Umbilical cord (tissue), 2 donors: ENCODE measurements at places on chromosomes 5 and 9. TPM values are rescaled to one million over a fixed set of nuclear protein-coding genes. Genes with fewer than 3 reads are reported as not detected.
A peak's percentile ranks its signal among the peaks of the same experiment; 100 is the strongest.

PTPN3 gene
- 2.9 TPM for total RNA-seq

- DNase-seq = peak; percentile 64
Measured at GRCh38 chr5:151318850-151319732, 15.5 kb upstream of the SLC36A3 start.

GRPEL2 gene
- total RNA-seq = 14.9 TPM

- DNase-seq = no peak
Measured at GRCh38 chr5:149656576-149657182, 73.4 kb upstream of the PPARGC1B start.

DNA sequence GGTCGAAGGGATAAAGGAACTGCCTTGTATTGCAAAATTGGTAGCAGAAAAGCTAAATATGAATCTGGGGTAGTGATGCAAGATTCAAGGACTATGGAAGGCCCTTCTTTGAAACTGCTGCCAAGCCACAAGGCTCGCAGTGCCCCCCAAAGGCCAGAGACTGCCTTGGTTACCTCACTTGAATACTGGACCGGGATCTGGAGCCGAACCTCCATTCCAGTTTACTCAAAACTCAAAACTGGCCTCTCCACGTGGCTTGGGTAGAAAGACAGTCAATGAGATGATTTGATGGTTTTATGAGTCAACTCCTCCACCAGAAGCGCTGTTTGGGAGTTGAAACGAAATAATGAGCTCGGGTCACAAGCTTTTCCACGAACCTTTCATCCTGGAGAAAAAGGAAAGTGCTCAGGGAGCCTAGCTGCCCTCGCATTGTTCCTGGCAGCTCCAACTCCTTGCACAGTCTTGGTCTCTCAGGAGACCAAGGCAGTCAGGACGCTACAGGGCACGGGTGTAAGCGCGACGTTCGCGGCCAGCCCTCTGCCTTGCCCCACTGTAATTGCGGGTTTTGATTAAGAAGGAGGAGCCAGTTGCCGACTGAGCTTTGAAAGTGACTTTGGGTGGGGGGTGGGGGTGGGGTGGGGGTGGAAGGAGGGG lies 2.8 kb downstream of the ST8SIA4 start:
- peak; percentile 31 for DNase-seq

PLAC8L1 gene
- total RNA-seq = not detected

DNA sequence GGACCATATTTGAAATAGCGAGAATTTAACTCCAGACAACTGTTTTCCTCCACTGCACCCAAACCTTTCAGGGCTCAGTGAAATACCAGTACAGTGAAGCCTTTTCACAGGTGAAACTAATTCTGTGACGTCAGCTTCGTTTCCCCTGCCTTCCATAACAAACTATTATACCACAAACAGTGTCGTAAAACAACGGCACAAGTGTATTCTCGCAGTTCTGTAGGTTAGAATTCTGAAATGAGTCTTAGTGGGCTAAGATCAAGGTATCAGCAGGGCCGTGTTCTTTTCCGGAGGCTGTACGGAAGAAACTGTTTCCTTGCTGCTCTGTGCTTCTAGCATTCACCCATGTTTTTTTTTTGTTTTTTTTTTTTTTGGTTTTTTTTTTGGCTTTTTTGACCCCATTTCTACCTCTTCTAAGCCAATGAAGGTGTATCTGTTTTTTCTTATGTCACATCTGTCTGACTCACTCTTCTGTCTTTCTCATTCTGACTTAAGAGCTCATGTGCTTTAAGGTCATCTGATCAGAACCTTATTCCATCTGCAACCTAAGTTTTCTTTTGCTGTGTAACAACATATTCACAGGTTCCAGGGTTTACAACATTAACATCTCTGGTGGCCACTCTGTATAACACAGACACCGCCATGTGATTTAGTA lies 20.1 kb downstream of the ISOC1 start:
- DNase-seq = no peak

KLF4 gene
- 59.0 TPM for total RNA-seq

DNA sequence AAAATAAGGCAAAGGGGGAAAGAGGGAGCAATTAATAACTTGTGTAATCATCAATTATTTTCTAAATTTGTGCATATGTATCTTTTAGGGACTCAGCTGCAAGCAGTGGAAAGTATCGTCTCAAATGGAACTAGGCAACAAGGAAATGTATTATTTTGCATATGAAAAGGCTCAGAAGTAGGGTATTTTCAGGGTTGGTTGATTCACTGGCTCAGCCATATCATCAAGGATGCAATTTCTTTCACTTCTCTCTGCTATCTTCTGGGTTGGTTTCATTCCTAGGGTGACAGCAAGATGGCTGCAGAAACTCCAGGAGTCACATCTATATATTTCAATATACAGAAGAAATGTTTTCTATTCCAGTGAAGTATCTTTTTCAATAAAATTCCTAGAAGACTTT lies 509.8 kb downstream of the DMAC1 start:
- no peak for DNase-seq

SLC2A8 gene
- total RNA-seq = 19.3 TPM

DNA sequence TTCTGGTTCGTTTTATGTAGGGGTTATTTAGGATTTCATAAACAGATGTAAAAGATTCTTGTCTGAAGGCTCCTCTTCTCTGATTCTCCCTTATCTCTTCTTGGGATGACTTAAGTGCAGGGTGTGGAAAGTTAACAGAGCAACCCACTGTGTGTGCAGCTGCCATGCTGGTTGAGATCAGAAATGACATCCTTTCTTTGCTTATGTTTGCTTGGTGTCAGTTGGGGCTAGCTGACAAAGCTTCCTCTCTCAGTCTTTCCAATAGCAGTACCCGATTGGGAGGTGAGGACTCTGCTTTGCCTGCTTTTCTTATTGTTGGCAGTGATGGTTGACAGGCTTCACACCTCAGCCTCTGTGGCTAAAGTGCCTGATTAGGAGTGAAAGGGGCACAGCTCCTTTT lies 26.5 kb downstream of the OGN start:
- peak; percentile 92 for DNase-seq

DNA sequence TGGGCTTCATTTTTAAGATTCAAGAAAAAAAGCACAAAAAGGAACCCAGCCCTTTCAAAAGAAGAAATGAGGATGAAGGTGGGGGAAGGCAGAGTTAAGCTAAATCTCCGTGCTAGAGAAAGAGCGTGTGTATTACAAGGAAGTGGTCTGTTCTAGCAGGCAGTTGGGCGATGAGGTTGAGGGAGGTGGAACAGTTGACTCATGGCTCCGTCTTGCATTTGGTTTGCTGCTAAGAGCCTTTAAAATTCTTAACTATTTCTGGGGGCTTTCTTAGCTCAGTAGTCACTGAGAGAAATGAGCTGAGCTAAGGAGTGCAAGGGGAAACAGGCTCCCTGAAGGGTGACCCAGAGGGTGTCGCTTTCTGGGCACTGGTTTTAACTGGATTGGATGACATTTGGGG lies 117.4 kb downstream of the GCNT1 start:
- DNase-seq = peak; percentile 90

DNA sequence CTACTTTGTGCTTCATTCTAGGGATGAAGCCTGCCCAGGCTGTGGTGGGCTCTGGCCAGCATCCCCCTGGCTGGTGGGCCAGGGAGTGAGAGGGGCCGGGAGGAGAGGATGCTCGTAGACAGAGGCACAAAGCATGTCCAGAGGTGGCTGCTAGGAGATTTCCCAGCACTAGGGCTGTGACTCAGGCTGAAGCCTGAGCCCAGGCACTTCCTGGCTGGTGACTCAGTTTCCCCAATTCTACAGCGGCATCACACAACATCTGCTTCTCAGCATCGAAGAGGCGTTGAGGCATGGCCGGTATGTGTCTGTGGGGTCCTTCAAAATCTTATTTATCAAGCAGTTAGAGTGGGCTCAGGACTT lies 55.6 kb downstream of the DUSP1 start:
- no peak for DNase-seq
